ENCODE measurements at places on chromosomes 11 and 22.

- DNase-seq, result no peak
Measured at GRCh38 chr11:108037211-108037610, 28.5 kb downstream of the CUL5 start.

GRCh38 chr11:11521306-11522002 is 100.4 kb downstream of the GALNT18 start:
- no peak for DNase-seq

DNA sequence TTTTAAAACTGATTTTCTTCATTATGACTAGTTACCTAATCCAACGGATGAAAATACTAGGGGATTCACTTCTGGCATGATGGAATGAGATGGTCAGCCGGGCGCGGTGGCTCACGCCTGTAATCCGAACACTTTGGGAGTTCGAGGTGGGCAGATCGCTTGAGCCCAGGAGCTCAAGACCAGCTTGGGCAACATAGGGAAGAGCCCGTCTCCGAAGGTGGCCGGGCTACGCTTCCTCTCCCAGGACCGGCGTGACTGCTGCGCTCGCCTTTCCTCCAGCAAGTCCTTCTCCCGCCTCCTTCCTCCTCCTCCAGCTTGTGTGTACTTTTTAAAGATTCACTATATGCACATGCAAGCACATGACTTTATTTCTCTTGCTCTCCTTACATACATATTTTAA is 505.4 kb upstream of the CCDC90B start:
- DNase-seq, result no peak

DNA sequence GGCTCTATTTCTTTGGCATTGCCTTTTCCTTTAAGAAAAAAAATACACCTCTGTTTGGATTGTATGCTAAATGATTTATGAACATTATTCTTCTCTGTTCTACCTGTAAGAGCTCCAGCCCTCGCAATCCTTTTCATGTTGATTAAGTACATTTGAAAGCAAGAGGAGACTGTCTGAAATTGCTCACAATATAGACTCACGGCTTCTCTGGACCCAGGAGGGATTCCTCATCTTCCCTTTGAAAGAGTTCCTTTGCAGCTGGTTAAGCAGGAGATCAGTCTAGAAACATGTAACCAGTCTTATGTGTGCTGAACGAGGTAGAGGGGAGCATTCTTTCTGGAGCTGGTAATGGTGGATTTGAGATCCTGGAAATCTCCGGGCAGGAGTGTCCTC is 47.4 kb downstream of the PKNOX2 start:
- no peak for DNase-seq

GRCh38 chr11:126418887-126419286 is 63.4 kb downstream of the ST3GAL4 start:
- no peak for DNase-seq

- DNase-seq, result no peak
Measured at GRCh38 chr11:22582151-22582410, 43.5 kb downstream of the FANCF start.

DNA sequence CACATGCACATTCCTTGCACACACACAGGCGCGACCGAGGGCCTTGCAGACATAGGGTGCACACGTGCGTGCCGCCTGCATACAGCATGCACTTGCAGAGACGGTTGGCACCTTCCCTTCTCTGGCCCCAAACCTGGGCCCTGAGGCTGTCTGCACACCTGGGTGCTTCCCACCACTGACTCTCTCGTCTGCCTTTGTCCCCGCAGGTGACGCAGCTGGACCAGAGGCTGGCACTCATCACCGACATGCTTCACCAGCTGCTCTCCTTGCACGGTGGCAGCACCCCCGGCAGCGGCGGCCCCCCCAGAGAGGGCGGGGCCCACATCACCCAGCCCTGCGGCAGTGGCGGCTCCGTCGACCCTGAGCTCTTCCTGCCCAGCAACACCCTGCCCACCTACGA is 38.0 kb downstream of the CDKN1C start:
- no peak for DNase-seq

DNA sequence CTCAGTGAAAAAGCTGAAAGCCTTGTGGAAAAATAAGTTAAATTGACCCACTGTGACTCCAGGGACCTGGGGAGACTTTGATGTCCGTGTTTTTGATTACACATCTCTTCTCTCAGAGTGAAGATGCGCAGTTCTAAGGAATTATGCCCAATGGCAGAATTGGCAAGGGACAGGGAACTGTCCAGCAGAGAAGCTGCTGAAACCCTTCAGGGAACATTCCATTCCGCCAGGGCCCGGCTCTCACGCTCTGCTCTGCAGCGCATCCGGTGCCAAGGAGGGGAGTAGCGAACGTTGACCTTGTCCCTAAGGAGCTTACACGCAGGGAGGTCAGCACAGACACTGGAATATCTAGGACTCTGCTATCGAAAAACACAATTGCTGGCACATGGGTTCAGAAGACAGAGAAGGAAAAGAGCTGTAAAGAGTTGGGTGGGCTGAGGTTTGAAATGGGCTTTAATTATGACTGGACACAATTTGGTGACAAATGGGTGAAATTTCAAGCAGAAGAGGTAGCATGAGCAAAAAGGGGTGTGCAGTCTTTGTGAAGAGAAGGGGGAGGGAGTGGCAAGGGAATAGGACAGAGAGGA is 64.5 kb upstream of the B3GAT1 start:
- DNase-seq, result no peak

- DNase-seq, result peak; percentile 21
Measured at GRCh38 chr11:128179039-128179438, 408.3 kb downstream of the ETS1 start.

GRCh38 chr11:67997475-67997921 is 6.4 kb downstream of the UNC93B1 start:
- DNase-seq, result no peak

GRCh38 chr22:21942407-21943343 is 10.0 kb downstream of the PPM1F start:
- peak; percentile 87 for DNase-seq

GRCh38 chr11:27412192-27412691 is 49.2 kb upstream of the CCDC34 start:
- DNase-seq, result no peak

GRCh38 chr11:114010931-114011330 is 36.0 kb downstream of the HTR3A start:
- no peak for DNase-seq

- DNase-seq, result no peak
Measured at GRCh38 chr22:26170795-26171580, 1.7 kb downstream of the SEZ6L start.

- no peak for DNase-seq
Measured at GRCh38 chr11:46216019-46216764, 61.3 kb upstream of the CREB3L1 start.

- no peak for DNase-seq
Measured at GRCh38 chr11:77530879-77531278, 57.0 kb upstream of the PAK1 start.

DNA sequence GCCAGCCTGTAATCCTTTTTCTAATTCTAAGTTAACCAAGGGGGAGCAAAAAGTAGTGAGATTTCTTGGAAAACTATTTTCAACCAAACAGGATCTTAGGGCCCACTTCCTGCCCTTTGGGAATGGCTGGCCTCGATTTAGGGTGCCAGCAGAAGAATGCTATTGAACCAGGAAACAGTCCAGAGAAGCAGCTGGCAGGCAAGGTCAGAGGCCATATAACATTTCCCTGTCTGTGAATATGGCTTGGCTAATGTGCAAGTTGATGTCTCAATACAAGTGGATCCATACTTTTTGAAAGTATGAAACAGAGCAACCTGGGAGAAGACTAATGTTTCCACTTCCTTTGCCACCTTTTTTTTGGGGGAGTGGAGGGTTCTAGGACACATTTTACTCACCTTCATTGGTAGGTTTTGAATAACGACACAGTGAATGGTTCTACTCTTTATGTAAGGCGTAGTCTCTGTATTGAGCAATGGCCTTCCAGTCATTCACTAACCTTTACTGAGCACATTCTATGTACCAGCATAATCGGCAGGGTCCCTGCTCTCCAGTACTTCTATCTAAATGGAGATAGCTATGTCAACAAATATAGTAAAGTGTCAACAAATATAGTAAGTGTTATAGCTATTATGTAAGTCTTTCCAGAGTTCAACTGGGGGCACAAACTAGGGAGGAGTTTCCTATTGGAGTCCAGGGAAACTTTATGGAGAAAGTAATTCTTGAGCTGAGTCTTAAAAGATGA is 34.2 kb upstream of the RRM1 start:
- DNase-seq, result no peak

DNA sequence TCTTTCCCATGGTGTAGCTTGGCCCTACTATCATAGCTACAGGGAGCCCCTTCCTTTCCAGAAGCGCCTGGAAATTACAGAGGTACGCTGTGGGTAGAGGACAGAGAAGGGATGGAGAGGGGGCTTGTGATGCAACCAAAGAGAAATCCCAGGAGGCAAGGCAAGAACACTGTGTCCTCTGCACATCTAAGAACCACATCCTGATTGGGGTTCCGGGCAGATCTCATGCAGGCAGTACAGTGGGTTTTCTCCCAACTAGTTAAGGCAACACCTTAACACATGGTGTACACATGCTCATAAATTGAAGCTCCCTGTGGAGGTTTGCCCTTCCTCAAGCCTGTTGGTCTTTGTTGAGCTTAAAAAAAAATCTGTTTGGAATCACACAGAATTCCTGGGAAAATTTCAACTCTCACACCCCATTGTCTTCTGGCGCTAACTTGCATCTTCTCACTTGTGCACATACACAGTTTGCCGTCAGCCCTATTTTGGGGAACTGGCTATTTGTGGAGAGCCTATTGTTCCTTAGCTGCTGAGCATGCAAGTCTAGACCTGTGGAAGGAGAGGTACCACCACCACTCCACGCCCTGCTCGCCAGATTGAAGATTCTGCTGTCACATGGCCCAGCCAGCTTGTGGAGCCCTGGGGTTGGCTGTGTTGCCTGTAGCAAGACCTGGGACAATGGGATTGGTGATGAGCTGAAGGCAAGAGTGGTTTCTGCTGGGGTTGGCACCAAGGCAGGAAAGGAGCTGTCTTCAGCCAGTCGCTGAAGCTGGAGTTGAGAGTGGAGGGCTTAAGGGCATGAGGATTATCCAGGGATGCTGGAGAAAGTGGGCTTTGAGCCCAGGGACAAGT is 52.4 kb downstream of the ALX4 start:
- DNase-seq, result peak; percentile 31

- DNase-seq, result no peak
Measured at GRCh38 chr22:49488943-49489342, 338.7 kb downstream of the BRD1 start.

DNA sequence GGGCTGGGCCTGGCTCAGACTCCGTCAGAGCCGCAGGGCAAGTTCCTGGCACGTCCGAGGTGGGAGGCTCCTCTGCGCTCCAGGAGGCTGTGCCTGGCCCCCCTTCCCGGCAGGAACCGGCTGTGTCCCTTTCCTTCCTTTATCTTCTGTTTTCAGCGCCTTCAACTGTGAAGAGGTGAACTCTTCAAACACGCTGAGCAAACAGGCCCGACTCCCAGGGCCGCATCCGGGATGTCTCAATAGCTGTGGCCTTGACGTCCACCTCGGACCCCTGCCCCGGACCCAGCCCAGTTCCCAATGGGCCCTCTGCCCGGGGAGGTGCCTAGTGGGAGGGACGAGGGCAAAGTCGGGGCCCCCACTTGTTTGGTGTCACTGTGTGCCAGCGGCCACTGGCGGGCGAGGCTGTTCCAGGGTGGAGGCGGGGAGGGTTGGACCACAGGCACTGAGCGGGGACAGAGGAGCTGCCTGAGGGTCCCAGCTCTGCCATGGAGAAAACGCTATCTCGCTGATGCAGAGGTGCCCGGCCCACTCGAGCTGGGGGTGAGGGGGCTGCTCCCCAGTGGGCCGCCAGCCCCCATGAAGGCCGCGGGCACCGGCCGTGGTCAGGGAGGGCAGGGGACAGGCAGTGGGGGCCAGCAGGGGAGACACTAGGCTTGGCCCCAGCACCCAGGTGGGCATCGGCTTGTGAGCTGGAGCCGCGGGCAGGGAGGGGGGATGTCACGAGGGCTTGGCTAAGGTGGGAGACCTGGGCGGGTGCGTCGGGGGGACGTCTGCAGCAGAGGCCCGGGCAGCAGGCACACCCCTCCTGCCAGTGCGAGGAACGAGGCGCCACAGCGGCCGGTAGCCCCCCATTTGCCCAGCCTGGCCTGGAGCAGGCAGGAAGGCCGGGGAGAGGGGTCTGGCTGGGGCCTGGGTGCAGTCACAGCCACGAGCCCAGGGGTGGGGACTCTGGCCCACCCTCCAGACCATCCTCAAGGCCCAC is 2.7 kb upstream of the MUC5B start:
- DNase-seq, result no peak

DNA sequence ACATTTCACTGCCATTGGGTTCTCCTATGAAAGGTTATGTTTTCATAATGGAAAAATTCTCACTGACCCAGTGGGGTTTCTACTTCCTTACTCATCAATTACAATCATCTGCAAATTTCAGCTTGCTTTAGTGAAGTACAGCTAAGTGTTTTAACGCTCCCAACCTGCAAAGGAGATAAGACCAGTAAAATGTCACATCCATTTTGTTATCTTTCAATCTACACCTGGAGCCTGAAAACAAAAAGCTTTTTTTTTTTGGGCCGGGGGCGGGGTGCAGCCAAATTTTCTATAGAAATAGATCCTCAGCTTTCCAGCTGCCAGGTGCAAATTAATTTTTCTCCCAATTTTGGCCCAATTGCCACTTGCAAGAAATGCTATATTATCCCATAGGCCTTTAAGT is 40.6 kb downstream of the CADM1 start:
- DNase-seq, result no peak

DNA sequence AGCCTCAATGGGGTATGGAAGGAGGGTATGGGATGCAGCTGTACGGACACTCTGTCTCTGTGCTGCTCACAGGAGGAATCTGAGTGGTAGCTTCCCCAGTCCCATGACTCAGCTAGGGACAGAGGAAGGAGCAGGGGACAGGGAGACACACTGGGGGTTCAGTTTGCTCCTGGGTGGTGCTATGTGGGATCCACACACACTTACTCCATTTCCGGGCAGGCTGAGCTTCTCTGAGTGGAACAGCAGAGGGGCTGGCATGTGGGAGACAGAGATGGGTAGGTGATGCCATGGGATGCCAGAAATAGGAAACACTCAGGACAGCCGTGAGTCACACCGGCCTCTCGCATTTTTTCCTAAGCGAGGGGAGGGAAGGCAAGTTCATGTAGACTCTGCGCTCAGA is 59.2 kb upstream of the KIRREL3 start:
- DNase-seq, result no peak

- DNase-seq, result peak; percentile 50
Measured at GRCh38 chr11:16809886-16810668, 71.6 kb downstream of the C11orf58 start.

DNA sequence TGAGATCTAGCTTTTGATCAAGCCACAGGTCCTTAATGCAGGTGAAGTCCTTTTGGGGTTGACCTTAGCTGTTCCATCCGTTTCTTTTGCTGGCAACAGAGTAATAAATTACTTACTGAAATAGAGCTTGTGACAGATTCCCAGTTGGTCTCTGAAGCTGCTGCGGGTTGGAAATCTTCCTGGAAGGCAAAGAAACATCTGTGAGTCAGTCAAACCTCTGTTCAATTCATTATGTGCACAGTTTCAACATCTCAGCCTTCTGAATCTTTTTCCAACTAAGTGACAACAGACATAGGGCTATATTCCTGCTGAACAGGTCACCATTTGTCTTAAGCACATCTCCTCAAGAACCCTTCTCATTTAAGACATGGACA is 88.9 kb upstream of the DDI1 start:
- DNase-seq, result peak; percentile 93

All from amniotic epithelial cell (primary cell).